ENCODE measurements at places on chromosomes 7 and 10.

DNA sequence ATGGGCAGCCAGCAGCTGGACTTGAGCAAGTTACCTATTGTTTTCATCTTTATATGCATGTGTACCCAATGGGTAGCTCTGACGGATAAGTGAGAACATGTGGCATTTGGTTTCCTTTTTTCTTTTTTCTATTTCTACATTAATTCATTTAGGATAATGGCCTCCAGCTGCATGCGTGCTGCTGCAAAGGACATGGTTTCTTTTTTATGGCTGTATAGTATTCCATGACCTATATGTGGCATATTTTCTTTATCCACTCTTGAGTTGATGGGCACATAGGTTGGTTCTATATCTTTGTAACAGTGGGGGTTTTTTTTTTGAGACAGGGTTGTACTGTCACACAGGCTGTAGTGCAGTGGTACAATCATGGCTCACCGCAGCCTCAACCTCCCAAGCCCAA lies 37.4 kb downstream of the ASZ1 start:
- no peak for DNase-seq

- DNase-seq, result no peak
Measured at GRCh38 chr7:48042636-48043035, 7.3 kb downstream of the C7orf57 start.

DNA sequence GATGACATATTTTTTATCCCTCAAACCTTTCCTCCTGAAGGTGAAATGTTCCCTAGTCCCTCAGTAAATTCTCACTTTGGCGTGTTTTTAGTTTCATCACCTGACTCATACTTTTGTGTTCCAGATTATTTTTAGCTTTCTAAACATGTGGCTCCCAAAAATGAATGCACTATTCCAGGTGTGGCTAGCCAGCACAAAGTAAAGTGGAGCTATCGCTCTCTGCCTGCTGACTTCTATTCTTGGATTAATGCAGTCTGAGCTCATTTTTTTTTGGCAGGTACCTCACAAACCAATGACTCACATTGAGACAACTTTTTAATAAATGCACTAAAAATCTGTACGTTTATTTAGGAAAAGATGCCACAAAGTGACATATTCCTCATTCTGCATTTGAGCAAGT lies 58.8 kb upstream of the LANCL2 start:
- DNase-seq, result no peak

- DNase-seq, result no peak
Measured at GRCh38 chr10:96660297-96660696, 60.0 kb downstream of the PIK3AP1 start.

GRCh38 chr7:15780271-15780670 lies 93.8 kb upstream of the MEOX2 start:
- DNase-seq, result no peak

DNA sequence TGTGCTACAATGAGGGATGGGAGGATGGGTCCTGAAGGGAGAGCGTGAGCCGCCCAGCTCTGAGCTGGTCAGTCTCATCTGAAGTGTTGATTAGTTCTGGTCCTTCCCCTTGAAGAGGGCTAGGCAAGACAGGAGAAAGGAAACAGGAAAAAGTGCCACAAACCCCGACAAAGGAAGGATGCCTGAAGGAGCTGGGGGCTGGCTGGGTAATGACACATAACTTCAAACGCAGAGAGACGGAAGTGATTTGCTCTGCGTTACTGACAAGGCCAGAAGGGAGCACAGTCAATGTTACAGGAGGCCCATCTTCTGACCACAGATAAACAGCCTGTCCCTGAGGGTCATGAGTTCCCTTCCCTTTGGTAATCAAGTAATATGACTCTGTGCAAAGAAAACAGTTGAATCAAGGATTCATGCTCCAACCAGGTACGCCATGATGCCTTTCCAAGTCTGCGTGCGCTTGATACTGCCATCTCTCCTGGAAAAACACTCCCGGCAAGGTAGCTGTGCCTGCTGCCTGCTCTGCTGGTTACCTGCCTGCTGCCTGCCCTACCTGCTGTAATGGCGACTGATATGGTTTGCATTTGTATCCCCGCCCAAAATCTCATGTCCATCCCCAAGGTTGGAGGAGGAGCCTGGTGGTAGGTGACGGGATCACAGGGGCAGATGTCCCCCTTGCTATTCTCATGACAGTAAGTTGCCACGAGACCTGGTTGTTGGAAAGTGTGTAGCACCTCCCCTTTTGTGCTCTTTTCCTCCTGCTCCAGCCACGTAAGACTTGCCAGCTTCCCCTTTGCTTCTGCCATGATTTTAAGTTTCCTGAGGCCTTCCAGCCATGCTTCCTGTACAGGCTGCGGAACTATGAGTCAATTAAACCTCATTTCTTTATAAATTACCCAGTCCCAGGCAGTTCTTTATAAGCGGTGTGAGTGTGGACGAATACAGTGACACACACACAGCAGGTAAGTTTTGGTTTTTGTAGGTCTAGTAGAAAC lies 57.9 kb downstream of the GRB10 start:
- DNase-seq, result no peak

GRCh38 chr7:151008143-151008510 lies 16.2 kb downstream of the ATG9B start:
- no peak for DNase-seq

DNA sequence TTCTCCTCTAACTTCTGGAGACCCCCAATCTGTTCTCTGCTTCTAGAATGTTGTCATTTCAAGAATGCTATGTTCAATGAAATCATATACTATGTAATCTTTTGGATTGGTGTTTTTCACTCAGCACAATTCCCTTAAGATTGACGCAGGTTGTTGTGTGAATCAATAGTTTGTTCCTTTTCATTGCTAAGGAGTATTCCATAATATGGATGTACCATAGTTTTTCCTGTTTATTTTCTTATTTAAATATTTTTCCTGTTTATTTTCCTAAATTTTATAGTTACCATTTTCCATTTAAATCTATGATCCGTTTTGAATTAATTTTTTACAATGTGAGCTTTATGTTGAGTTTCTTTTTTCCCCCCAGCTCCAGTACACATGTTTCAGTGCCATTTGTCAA lies 604.5 kb downstream of the SUGCT start:
- DNase-seq, result no peak

DNA sequence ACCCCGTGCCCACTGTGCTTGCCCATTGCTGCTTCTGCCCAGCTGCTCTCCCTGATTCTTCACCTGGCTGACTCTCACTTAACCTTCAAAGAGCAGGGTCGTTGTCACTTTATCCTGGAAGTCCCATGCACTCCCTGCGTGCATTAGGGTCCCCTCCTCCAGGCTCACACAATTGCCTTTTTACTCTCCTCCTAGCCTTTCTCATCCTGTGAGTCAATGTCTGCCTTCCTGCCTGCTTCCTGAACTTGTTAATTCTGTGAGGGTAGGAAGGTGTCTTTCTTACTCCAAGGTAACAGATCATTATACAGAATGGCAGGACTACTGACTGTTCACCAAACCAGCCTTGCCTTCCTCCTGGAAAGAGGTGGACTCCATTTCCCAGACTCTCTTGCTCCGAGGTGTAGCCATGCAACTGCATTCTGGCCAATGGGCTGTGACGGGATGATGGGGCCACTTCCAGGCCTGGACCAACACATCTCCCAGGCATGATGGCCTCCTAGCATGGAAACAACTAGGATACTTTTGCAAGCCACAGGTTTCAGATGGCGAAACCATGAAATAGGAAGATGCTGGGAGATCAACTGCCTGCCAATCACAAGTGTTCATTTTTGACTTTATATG lies 54.7 kb downstream of the ARHGAP22 start:
- DNase-seq, result no peak

- no peak for DNase-seq
Measured at GRCh38 chr10:62459072-62459471, 84.9 kb downstream of the ZNF365 start.

GRCh38 chr10:87849001-87849400 lies 14.3 kb downstream of the KLLN start:
- DNase-seq, result no peak

DNA sequence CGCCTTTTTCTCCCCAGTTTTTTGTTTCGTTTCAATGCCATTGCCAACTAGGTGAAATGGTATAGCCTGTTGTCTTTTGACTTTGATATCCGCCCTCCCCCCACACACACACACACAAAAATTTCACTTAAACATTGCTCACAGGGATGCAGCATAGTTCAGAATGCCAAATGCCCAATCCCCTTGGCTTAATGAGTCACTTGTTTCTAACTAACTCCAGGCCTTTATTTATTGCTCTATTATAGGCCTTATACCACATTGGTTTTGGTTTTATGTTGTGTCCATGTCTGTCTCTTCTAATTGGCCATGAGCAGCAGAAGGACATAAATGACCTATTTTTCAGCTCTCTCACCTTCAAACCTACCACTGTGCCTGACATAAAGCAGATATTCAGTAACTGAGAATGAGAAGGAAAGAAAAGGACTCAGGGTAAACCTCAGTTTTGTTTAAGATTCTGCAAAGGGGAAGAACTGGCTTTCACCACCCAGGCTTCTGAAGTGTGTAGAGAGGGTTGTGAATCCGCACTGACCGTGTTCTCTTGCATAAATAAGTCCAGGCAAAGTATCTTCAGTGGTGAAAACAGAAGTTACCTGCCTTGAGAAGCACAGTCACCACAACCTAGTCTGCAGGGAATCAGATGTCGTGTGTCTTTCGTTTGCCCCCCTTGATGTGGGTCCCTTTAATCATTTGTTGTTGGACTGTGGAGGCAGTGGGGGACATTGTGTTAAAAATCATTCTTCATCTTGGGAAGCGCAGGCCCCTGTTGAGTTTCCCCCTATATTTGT lies 139.8 kb downstream of the CELF2 start:
- DNase-seq, result no peak
